HS-5 (cell line): ENCODE measurements at places on chromosomes 7 and 10.

GRCh38 chr10:56586461-56586891 lies 225.4 kb upstream of the ZWINT start:
- no peak for DNase-seq

DNA sequence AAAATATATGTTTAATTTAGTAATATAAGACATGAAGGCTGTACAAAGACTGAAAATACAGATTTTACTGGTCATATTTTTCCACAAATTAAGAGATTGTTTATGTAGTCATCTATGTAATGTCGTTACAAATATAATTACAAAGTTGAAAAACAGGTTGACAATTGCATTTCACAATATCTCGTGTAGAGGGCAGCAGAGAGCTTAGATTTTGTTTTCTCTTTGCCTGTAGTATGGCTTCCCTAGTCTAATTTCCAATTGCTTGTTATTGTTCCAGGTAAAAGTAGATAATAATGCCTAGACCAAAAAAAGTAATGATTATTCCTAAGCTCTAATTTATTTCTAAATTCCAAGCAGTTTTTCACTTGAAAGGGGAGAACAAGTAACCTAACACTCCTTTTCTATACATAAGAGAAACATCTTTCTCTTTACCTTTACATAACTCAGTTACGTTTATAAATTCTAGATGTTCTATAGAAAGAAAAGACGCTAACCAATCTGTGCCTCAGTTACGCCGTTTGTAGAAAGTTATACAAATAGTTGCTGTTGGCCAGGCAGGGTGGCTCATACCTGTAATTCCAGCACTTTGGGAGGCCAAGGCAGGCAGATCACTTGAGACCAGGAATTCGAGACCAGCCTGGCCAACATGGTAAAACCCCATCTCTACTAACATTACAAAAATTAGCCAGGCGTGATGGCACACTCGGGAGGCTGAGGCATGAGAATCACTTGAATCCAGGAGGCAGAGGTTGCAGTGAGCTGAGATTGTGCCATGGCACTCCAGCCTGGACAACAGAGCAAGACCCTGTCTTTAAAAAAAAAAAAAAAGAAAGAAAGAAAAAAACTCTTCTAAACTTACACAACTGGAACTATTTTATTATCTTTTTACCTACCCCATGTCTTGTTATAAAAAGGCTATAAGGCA lies 30.0 kb downstream of the NET1 start:
- DNase-seq, result no peak

GRCh38 chr10:24723386-24723787 lies 300 bp downstream of the ARHGAP21 start:
- DNase-seq, result no peak

DNA sequence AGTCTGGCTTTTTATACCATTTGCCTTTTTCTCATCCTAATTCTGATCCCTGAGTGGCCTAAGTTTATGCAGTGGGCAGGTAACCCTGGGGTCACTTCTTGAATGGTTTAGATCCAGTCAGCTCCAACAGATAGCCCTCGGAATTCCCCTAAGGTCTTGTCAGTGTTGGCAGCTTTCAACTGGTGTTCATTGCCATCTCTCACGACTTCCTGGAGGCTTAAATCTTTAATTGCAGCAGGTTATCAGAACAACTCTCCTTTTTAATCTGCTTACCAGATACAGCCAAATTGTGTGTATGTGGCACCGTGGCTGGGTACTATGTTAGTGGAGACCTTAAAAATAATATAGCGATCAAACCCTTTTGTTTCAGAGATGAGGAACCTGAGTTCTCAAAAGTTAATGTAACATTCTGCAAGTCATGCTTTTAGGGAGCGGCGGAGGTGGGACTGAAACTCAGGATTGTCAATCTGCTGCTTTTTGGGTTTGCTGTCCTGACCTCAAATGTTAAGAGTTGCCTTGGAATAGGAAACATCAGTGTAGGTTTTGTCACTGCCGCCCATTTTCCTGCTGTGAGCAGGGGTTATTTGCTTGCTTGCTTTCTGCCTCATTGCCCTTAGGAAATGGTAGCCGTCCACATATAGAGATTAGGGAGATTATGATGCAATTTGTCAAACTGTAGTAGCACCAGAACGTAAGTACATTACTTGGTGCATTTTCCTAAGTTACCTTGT lies 818 bp downstream of the DLD start:
- no peak for DNase-seq

GRCh38 chr10:314871-315270 lies 179.6 kb downstream of the ZMYND11 start:
- DNase-seq, result no peak

DNA sequence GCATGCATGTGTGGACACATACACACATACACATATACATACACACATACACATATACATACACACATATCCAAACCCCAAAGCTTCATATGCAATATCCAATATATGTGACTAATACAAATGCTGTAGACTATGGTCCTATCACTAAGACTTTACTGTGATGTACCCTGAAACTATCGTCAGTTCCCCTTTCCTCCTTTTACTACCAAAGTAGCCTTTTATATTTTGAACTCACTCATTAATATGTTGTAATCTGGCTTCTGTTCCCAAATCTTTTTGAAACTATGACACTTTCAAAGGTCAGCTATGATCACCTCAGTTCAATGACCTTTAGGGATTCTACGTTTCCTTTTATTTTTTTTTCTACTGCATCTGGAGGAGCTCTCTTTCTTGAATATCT lies 64.8 kb upstream of the TFEC start:
- DNase-seq, result no peak

DNA sequence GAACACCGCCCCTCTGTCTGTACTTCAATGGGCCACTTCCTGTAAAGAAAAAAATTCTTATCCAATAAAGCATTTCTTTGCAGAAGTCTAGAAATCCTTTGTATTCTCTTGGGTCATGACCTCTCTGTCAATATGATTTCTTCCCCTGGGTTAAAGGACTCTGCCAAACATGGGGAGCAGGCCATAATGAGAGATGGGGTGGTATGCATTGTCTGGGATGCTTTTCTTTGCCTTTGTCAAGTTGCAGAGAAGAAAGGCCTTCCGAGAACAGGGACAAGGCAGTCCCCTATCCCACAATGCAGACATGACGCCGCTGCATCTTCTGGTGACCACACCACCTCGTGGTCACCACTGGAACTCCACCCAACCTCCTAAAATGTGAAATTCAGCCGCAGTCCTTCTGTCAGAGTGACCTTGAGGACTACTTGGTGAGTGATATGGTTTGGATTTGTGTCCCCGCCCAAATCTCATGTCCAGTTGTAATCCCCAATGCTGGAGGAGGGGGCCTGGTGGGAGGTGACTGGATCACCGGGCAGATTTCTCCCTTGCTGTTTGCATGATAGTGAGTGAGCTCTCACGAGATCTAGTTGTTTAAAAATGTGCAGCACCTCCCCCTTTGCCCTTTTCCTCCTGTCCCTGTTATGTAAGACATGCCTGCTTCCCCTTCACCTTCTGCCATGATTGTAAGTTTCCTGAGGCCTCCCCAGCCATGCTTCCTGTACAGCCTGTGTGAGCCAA lies 15.2 kb upstream of the FRMPD2 start:
- DNase-seq, result no peak

GRCh38 chr7:106425017-106425719 lies 140.4 kb upstream of the NAMPT start:
- DNase-seq, result peak; percentile 92

- no peak for DNase-seq
Measured at GRCh38 chr10:30058570-30059132, 735 bp downstream of the JCAD start.

DNA sequence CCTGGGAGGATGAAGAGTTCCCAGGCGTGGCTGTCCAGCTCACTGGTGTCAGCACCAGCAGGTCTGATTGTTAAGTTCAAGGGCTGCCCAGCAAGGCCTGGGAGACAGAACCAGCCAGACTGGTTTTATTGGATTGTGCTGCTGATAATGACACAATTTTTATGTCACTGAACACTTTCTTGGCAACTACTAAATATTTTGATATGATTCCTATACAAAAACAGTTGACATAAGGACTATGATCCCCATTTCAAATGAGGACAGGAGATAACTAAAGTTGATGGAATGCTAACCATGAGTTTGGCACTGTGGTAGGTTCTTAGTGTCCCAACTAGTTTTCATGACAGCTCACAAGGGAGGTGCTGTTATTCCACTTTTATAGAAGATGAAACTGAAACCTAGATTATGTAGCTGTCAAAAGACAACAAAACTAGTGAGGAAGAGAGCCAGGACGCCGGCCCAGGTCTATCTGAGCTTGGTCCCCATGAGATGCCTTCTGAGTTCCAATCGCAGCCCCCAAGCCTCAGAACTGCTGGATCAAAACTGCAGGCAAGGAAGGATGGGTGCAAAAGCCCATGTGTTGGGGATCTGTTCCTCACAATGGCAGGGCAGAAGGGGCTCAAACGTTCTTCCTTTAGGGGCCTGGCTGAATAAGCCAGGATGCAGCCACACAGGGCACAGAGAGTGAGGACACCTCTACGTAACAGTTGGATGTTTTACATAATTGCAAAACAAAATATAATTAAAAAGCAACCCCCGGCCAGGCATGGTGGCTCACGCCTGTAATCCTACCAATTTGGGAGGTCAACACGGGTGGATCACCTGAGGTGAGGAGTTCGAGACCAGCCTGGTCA lies 52.8 kb downstream of the COBL start:
- DNase-seq, result no peak

DNA sequence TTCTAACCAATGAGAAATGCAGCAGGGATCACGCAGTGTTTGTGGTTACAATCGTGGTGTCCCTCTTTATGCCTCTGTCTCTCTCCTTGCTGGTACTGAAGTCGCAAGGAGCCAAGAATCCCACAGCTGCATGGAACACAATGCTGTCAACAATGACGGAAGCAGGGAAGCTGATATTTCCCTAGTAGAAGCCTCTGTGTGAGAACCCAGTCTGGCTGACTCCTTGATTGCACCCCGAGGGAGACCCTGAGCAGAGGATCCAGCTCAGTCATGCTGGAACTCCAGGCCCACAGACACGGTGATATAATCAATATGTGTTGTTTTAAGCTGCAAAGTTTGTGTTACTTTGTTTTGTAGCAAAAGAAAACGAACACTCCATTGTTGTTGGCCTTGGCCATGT lies 677.9 kb downstream of the PARD3 start:
- no peak for DNase-seq
